ENCODE measurements at places on chromosomes 1 and 21.

- DNase-seq: no peak
Observed at GRCh38 chr1:118254491-118255425, 69.7 kb upstream of the SPAG17 start.

- no peak for DNase-seq
Observed at GRCh38 chr1:171267391-171267790, 19.1 kb downstream of the FMO1 start.

- no peak for DNase-seq
Observed at GRCh38 chr1:41673378-41673777, 188.9 kb upstream of the EDN2 start.

GRCh38 chr21:40176724-40177123, 309.5 kb downstream of the PCP4 start:
- no peak for DNase-seq

DNA sequence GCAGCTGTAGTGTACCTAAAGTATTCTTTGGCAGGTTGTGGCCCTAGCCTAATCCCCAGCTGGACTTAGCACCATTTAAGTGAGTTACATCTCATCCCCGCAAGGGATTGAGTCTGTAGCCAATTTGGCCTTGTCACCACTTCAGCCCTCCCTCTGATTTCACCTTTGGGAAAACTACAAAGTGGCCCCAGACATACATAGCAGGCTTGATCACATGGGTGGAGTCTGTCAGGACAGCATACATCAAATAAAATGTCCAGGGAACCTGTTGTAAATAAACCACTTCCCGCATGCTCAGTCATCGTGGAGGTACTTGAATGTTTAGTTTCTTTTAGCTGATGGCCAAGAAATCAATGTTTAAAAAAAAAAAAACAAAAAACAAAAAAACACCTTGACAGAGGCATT, 142.5 kb downstream of the DHRS3 start:
- no peak for DNase-seq

DNA sequence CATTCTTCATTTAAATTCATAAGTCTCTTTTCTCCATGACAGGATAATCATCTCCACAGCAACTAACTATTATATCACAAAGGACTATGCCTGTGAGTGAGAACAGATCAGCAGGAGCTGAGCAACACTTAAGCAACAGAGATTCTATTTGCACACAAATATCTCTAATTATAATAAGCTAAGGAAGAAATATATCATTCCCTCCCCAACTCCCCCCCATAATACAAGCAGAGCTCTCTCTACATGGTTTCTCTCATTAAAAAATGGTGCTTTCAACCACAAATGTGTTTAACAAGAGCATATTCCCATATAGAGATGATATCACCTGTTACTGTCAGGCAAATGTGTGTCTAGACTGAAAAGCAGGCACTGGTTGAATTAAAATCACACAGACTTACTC, 34.5 kb upstream of the NIBAN1 start:
- DNase-seq: no peak

DNA sequence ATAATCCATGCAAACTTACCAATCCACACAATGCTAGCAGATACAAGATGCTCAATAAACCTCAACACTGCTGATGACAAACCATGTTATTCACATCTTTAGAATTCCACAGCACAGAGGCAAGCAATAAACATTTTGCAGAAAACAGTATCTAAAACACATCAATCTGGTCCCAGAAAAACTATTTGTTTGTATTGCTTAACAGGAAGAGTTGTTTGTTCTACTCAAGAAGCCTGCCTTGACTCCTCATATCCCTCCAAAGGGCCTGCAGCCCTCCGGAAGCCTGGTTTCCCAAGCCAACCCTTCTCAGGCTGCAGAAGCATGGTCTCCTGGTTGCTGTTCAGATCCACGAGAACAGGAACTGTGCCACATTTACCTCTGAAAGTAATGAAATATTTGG, 139.7 kb downstream of the RERE start:
- no peak for DNase-seq

DNA sequence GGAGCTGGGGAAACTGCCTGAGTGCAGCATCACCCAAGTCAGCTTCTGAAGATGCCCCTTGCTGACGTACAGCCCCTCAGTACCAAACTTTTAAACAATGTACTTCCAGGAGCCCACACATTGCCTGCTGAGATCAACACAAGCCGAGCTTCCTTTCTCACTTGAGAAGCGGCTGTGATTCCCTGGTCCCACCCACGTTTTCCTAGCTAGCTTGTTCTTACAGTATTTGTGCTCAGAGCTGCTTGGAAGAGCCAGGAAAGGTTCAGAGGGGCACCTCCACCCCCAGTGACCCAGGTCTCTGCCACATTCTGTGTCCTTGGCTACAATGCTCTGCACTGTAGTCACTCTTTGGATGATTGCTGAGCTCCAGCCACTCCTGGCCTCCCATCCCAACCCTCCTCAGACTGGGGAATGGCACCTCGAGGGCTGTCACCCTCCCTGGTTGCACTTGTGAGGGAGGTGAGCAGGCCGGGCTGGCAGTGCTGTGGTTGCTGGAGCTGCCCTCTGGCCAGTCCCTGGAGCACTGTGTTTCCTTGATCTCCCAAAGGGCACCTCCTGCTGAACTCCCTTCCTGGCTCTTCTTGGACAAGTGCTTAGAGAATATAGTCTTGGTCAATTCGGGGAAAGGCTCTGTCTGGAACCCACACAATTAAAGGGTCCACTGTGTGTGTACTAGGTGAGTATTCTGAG, 355.1 kb downstream of the AJAP1 start:
- no peak for DNase-seq

- DNase-seq: no peak
Observed at GRCh38 chr1:244362476-244362875, 89.2 kb downstream of the ADSS2 start.

- no peak for DNase-seq
Observed at GRCh38 chr1:170150921-170151320, 5.2 kb downstream of the NTMT2 start.

DNA sequence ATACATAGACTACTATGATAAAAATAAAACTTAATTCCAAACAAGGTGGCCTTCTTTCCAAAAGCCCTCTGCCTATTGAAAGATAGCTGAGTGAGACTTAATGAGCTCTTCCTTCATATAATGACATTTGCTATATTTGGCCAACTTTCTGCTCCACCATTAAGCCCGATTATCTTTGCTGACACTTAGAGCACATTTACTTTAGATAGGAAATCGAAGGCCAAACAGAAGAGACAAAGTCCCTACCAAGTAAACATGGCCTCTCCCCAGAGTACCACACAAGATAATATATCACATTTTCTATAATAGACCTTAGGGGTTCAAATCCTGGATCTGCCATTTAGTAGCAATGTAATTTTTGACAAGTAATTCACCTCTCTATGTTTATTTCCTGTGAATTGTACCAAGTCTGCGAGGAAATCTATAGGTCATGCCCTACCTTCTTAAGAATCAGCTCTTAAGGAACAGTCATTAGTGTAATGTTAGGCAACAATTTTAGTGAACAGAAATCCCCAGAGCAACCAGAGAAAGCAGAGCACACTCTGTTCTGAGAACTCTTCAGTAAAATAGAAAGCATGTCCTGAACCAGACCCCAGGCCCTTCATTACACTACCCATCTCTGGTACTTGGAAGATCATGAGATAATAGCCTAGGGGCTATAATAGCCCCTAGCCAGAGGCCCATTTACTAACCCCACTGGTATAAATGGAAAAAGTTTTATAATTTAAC, 17.3 kb upstream of the COA6 start:
- DNase-seq: no peak

DNA sequence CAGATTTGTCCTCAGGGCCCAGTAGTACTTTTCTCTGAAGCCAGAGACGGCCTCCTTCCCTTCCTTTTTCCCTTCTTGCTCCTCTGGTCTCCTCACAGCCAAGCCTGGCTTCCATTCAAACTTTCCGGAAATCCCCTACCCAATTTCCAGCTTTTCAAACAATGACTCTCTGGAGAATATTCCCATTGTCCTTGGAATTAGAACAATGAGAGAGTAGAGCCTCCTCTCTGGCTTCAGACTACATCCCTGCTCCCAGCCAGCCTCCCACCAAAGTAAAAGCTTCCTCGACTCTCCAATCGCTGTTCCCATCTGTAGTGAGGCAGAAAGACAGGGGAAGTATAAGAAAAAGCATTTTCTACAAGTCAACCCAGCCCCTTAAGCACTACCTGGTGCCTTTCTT, 77.7 kb upstream of the SOX13 start:
- no peak for DNase-seq

GRCh38 chr1:226973371-226973897, 33.3 kb downstream of the COQ8A start:
- no peak for DNase-seq

DNA sequence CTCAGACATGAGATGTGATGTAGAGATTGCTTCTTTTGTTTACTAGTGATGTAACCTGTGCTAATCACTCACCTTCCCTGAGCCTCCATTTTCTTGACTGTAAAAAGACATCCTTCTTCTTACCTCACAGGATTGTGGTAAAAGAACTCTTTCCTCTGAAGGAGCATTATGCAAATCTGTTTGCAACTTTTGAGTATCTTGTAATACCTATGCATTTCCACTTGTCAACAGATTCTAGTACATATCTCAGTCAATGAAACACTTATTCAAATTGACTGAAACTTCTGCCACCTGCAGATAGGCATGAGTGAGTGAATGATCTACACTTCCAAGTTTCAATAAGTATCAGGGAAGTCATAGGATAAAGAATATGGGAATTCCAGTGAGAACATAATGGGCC, 174.7 kb downstream of the HHIPL2 start:
- DNase-seq: no peak

DNA sequence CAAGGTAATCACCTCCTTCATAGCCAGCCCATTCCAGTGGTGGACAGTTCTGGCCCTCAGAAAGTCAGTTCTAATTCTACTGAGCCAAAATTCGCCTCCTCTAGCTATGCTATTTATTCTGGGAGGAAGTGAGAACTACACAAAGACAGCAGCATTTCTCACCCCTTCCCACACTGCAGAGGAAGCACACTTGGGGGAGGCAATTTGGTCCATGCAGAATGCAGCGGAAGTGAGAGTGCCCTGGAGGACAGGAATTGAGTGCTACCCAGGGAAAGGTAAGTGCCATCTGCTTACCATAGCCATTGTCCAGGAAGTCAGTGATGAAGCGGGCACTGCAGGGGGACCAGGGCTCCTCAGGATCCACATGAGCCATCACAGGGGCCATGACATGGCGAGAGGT, 3.7 kb downstream of the ADAMTS4 start:
- DNase-seq: no peak

GRCh38 chr1:54376430-54377039, 29.7 kb downstream of the SSBP3 start:
- no peak for DNase-seq

DNA sequence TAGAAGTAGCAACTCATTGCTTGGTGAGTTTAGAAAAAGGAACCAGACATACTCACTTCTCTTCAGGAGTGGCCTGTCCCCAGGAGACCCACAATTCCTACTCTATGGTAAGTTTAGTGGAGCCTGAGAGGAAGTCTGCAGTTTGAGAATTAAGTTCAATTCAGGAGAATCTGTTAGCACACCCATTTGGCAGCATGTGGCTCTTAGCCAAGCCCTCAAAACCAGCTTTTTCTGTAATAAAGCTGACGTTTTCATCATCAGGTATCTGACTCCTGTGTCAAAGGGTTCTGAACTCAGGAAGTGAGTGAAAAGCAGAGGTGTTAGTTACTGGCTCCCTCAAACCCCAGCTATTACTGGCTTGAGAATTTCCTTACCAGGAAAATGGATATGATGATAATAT, 20.4 kb upstream of the RGS16 start:
- no peak for DNase-seq

- DNase-seq: no peak
Observed at GRCh38 chr1:214017191-214017982, 29.6 kb downstream of the PROX1 start.

DNA sequence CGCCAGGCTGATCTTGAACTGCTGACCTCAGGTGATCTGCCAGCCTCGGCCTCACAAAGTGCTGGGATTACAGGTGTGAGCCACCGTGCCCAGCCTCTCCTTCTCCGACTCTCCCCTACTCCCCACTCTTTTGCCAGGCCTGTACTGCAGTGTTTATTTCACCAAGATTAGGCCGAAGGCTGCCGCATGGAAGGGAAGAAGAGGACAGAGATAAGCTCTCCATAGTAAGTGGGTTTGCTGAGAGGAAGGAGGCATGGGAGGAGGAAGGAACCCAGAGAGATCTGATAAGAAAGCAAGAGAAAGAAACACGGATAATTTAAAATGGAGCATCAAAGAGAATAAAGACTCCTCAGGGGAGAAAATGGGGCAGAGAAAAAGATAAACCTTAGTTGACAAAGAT, 8.7 kb downstream of the PTCH2 start:
- DNase-seq: no peak

DNA sequence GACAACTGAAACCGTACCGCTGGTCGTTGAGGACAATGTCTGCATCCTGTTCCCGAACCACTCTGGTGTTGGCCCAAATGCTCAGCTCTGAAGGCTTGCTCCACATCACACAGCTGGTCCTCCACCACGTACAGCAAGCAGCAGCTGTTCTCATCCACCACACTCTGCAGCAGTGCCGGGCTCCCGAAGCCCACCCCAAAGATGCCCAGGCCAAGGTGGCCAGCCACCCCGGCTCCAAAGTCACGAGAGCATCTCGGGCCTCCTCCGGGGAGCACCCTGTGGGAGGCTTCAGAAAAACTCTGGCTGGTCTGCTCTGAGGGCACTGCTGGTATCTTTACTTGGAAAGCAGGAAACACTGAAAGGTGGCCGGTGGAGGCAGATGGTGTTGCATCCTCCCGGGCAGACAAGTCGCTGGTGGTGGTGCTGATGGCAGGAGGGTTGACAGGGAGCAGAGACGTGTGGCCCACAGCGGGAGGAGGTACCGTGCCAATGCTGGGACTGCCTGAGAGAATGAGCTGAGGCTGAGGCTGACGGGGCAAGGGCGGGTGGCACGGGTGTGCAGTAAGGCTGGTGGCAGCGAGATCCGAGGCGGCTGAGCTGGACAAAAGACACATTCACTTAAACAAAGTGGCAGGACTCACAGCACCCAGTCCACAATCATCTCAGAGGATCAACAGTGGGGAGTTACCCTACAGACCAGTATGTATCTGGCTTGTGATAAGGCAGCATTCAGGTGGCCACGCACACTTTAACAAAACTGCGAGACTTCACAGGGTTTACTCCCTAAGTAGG, 6.5 kb upstream of the CCDC27 start:
- no peak for DNase-seq

GRCh38 chr1:909861-910310, 13.8 kb upstream of the SAMD11 start:
- DNase-seq: no peak

- peak; percentile 4 for DNase-seq
Observed at GRCh38 chr1:245155272-245156040, 671 bp downstream of the KIF26B start.

DNA sequence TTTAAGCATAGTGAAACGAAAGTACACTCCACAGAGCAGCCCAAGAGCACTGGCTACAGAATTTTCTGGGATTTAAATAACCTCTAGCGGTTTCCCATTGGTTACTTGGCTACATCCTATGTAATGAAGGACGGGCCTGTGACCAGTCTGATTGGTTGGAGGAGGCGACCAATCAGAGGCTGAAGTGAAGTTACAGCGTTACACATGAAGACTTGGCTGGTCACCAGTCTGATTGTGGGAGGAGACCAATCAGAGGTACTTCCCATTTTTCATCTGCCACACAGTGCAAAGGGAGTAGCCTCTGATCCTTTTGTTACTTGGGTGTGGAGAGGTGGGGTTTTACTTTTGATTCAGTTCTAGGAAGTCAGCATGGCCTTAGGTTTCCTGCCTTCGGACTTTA, 142.7 kb upstream of the SERTAD4 start:
- DNase-seq: no peak

- DNase-seq: no peak
Observed at GRCh38 chr1:115433483-115433882, 95.4 kb upstream of the NGF start.
